ENCODE measurements at places on chromosomes 13 and 19.

- DNase-seq, result peak; percentile 54
Observed at GRCh38 chr19:6062274-6062673, 48.0 kb downstream of the RFX2 start.

DNA sequence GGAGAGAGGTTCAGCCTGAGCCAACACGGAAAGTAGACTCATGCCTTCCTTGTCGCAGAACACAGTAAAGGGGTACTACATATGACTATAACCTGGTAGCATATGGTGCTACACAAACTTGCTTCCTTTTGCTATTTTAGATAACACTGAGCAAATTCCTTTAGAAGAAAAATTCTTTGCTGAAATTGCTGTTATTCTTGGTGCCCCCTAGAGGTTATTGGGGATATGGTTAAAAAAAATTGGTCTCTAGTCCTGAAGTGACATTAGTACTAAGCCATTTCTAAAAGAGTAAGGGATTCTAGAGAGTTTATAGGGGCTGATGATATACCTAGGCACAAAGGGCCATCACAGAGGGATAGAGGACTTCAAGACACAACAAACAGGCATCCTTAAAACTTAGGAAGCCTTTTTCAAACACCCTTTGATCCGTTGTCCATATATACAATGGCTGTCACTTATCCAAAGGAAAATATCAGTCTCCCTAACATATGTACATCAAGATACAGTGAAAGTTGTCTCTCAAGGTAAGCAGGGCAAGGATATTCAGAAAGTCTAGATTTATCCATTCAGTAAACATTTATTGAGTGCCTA lies 13.9 kb upstream of the HS6ST3 start:
- DNase-seq, result no peak

DNA sequence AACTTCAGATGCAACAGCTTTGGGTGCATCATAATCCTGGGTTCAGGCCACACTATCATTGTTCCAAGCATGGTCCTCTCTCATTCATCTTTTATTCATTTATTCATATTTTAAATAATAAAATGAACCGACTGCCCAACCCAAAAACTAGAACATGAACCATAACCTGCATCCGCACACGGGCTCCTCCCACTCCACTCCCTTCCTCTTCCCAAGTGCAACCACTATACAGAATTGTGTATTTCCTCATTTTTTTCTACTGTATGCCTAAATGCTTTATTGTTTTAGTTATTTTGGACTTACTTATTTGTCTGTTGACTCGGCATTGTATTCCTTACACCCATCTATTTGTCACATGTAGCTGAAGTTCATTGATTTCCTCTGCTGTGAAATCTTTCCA lies 30.7 kb upstream of the POMP start:
- no peak for DNase-seq

DNA sequence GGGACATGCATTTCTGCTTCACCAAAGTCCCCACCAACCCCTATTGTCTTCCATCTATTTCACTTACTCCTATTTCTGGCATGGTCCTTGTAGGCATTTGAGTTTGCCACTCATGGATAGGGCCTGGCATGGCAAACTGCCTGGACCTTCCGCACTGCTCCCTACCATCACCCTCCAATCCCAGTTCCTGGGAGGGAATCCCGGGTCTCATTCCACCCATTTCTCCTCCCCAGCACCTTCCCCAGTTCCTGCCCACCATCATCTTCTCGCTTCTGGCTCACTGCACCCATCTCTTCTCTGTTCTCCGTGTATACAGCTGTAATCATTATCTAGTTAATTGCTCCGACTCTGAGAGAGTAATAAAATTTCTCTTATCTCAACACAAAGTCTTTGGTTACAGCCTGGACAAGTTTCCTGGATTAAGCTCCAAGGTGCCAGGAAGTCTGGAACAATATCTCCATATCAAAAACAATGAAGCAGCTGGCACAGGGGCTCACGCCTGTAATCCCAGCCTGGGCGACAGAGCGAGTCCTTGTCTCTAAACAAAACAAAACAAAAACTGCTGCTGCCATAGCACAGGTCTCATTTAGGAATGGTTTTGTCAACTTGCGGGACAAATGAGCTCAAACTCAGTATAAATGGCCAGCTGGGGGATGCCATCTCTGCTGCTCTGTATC lies 17.0 kb upstream of the COX7A1 start:
- no peak for DNase-seq

- DNase-seq, result peak; percentile 69
Observed at GRCh38 chr13:27533155-27533643, 82.8 kb upstream of the MTIF3 start.

GRCh38 chr19:9671655-9672054 lies 3.2 kb downstream of the ZNF562 start:
- no peak for DNase-seq

GRCh38 chr13:45441633-45442032 lies 23.1 kb upstream of the COG3 start:
- DNase-seq, result no peak

DNA sequence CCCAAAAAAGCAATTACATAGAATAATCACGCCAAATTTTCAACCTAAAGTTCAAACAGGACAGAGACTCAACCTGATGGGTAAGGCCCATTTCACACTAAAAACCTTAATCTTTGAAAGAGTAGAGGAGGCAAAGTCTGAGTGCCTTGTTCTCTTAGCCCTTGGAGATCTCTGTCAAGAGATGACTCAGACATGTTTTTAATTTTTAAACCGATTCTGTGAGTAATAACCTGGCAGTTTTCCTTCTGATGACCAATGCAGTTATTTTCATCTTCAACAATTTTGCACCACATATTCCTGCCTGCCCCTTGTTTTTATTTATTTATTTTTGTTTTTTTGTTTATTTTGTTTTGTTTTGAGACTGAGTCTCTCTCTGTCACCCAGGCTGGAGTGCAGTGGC lies 11.5 kb upstream of the TNFSF9 start:
- no peak for DNase-seq

GRCh38 chr13:72920097-72920496 lies 138.2 kb downstream of the PIBF1 start:
- no peak for DNase-seq

GRCh38 chr13:35848336-35849255 lies 282.6 kb downstream of the DCLK1 start:
- no peak for DNase-seq

GRCh38 chr13:82688400-82688994 lies 1193.8 kb downstream of the SLITRK1 start:
- DNase-seq, result no peak

DNA sequence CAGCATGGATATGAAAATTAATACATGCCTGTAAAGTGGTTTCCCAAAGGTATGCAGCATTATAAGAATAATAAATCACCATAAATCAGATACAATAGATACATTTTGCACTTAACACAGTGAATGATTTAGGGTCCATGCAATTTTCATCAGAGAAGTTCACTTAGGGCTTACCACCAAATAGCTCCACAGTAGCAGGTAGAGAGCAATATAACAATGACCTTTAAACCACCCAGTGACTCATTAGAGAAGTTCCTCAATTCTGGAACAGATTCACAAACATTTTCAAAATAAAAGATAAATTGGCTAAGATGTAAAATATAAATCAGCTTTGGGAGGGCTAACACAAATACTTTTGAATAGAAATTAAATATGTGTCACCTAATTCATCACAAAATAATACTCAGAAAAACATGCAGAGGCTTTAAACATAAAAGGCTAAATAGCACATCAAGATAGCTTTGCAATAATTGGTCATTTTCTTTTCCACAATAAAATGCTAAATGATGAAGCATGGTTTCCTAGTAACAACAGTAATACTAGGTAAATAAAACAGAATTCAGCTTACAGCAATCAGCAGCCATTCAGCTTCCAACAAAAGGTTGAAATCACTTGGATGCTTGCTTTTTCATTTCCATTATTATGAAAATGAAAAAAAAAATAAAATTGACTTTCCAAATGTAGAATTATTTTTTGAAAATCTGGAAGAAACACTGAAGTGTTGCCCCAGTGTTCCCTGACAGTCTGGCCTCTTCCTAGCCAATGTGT lies 84.3 kb upstream of the NBEA start:
- DNase-seq, result no peak

DNA sequence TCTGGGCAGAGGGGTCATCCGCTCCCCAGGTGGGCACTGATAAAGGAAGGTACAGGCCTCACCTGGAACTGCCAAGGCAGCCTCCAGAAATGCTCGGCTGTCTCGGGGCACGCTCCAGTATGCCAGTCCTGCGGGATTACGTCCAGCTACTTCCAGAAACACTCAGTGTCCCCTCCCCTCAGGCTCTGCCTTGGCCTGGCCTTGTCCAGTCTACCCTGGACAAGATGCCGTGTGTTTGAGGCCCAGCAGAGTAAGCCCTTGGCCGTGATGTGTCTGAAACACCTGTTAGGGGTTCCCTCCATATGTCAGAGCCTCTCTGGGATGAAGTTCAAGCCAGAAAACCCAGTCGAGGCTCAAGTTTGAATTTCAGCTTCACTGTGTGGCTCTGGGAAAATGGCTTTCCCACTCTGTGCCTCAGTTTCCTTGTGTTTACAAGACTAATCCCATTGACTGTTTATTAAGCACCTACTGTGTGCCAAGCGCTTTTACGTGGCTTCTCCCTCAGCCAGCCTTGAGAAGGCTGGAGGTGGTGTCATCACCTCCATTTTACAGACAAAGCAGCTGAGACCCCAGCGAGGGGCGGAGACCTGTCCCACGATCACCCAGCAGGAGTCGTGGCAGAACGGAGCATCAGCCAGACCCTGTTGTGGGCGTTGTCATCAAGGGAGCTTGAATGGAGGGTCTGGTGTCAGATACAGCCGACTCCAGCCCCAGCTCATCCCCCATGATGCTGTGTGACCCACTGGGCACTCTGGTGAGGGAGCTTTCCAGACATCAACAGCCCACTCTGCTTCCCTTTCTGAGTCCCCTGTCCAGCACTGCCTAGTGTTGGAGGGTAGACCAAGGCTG lies 2.0 kb upstream of the PIK3R2 start:
- DNase-seq, result no peak

GRCh38 chr13:70798385-70798784 lies 690.1 kb upstream of the KLHL1 start:
- no peak for DNase-seq

- DNase-seq, result no peak
Observed at GRCh38 chr13:91133941-91134802, 213.3 kb upstream of the MIR17HG start.

DNA sequence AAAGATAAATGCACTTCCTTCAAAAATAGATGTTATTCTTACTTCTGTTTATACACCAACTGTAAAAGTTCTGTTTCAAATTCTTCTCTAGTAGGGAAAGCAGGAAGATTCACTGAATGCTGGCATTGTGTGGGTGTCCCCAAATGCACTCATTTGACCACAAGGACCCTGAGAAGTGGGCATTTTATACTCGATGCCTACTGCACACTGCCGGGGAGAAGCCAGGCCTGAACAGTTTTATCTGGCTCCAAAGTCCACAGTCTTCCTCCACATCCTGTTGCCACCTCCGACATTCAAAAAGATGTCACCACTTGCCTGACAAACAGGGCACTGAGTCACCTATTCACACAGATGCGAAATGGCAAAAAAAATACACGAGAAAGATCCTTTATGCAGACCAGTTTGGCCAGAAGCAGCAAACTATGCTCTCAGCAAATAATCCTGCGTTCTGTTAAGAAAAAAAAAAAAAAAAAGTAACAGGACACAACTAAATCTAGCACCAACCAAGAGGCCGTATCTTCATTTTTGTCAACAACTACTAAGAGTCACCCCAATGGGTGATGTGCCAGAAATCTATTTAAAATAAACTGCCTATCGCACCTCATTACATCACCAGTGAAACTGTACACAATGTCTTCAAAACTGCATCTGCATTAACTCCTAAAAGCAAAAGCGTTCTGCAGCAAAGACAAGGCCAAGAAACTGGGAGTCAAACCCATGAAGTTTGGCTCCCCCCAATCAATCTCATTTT lies 6.2 kb downstream of the ZC3H4 start:
- peak; percentile 41 for DNase-seq

DNA sequence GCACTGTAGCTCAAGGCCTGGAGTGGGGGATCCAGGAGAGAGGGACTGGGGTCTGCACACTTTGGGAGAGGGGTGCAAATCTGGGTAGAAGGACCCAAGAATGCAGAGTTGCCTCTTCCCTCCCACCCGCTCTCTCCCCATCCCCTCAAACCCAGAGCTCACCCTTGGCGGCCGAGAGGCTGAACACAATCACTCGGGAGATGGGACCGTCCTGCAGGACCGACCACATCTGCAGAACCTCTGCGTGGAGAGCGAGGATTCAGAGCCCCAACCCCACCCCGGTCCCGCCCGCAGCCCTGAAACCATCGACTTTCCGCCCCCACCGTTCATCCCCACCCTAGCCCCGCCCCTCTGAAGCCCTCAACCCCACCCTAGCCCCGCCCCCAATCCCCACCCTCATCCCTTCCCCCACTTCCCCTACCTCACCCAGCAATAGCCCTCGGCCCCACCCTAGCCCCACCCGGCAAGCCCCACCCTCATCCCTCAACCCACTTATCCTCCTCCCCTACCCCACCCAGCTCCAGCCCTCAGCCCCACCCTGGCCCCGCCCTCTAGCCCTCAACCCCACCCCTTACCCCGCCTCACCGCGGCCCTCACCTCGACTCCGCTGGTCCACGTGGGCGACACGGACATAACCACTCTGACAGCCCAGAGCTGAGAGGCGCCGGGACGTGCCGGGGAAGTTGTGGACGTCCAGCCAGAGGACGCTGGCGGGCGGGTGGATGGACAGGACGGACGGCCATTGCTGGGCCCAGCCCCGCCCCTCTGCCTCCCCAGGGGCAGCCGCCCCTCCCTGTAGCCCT lies 4.1 kb downstream of the KPTN start:
- no peak for DNase-seq

- DNase-seq, result no peak
Observed at GRCh38 chr13:97727991-97728390, 225.5 kb upstream of the IPO5 start.
